ENCODE measurements at places on chromosomes 12 and 14. TPM values are rescaled to one million over a fixed set of nuclear protein-coding genes. Genes with fewer than 3 reads are reported as not detected.

The SLC24A4 gene
- 0.40 TPM for total RNA-seq

The IL26 gene
- not detected for total RNA-seq

The OR6C2 gene
- not detected for total RNA-seq

The MYO1H gene
- not detected for total RNA-seq

The CCND2 gene
- not detected for total RNA-seq

The SLC17A8 gene
- 0.06 TPM for total RNA-seq

The ZC2HC1C gene
- total RNA-seq: 6.0 TPM

The PABPN1 gene
- 137 TPM for total RNA-seq

The RFLNA gene
- not detected for total RNA-seq

The PAWR gene
- 51.5 TPM for total RNA-seq

The OTOGL gene
- total RNA-seq: not detected

The AP1G2 gene
- total RNA-seq: 41.1 TPM

The SLC10A1 gene
- total RNA-seq: not detected

The STAT2 gene
- total RNA-seq: 10.7 TPM

The PIK3C2G gene
- total RNA-seq: not detected

The POTEG gene
- not detected for total RNA-seq

All from A549 treated with AZD2906 at 1 μM for 4 hours (cell line).